ENCODE measurements at places on chromosomes 5 and 9.

- DNase-seq, result no peak
Observed at GRCh38 chr5:90518661-90519060, 10.7 kb downstream of the LYSMD3 start.

- DNase-seq, result no peak
Observed at GRCh38 chr5:121189342-121190305, 662.1 kb upstream of the FTMT start.

- DNase-seq, result no peak
Observed at GRCh38 chr9:110089681-110090370, 118.1 kb downstream of the C9orf152 start.

- DNase-seq, result no peak
Observed at GRCh38 chr5:149421372-149421685, 42.2 kb upstream of the IL17B start.

DNA sequence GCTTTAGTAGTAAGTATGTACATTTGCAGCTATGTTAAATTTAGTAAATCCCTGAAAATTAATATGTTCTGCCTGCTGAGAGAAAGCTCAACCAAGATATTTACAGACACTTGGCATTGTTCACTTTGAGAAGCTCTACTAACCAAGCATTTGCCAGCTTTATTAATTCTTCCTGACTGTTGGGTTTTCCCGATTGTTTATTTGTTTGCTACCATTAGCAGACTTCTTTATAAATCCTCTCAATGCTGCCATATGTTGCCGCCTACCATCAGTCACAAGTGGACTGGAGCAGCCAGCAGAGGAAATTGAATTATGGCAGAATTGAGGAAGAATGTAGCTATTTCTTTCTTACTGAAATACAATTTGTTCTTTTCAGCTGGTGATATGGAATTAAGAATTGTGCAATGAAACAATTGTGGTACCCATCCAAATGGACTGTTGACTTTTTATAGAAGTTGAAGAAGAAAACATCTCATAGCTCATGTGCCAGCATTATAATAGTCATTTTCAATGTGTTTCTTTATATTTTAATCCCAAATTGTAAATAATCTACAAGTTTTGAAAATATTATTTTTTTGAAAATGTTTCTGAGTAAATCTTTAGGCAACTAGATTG is 588.7 kb upstream of the CDH6 start:
- no peak for DNase-seq

DNA sequence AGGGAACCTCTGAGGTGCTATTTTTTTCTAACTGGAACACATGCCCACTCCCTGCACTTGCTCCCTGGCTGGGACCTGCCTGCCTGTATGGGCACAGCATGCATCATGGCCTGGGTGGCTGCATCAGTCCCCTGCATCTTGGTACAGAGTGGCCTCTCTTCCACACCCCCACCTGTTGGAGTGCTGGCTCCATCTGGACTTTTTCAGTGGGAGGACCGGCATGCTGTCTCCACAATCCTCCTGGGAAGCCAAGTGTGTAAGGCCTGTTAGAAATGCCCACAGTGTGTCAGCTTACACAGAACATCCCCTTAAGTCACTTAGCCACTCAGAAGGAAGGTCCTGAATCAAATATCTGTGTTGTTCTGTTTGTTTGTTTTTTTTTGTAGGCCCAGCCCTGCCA is 102.9 kb downstream of the MARCHF3 start:
- no peak for DNase-seq

- no peak for DNase-seq
Observed at GRCh38 chr9:100505564-100506159, 32.7 kb downstream of the TMEFF1 start.

DNA sequence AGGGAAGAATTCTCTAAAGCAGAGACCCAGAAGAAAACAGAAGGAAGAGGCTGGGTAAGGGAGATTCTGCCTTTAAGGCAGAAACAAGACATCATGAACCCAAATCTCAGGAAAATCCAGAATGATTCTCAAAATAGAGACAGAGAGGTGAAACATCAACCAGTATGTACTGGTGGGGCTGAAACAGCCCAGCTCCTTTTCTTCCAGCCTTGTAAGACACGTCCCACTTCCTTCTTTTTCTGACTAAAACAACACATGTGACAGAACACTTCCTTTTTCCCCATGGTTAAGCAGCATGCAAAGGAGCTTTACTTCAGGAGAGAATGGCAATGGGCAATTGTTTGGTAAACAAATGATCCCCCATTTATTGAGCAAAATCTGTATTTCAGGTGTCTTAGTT is 230.8 kb upstream of the NR4A3 start:
- no peak for DNase-seq

DNA sequence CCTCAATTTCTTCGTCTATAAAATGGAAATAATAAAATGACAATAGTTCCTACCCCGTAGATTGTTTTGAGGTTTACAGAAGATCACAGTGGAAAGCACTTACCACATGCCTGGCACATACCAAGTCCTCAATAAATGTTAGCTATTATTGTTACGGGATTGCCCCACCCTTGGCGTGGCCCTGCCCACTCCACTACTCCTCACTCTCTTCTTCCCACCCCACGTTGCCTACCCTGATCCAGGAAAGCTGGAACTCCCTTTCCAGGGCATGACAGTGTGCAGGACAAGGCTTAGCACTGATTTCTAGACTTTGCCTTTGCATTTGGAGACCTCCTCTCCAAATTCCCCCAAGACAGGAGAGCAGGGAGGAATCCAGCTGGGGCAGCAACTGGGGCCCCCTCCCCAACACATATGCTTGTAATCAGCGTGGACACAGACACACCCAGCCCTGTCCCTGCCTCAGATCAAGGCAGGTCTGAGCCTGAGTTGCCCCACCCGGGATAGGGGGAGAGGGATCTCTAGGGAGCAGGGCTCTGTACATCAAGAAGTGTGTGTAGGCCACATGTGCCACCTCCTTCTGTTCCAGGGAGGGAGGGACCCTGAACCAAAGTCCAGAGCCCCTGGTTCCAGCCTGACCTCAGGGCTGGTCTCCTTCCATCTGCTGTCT is 6.7 kb downstream of the SLC4A9 start:
- no peak for DNase-seq

GRCh38 chr9:133998915-133999595 is 6.9 kb upstream of the VAV2 start:
- DNase-seq, result no peak

Data from NCI-H187 treated with DMSO at 0.1 percent for 48 hours (cell line).